WTC11 (cell line): ENCODE measurements at places on chromosomes 3 and 15. TPM values are rescaled to one million over a fixed set of nuclear protein-coding genes. Genes with fewer than 3 reads are reported as not detected.

GOLGA8B gene
- total RNA-seq = 29.0 to 40.1 TPM (median 38.3 TPM) in 3 replicates

DNA sequence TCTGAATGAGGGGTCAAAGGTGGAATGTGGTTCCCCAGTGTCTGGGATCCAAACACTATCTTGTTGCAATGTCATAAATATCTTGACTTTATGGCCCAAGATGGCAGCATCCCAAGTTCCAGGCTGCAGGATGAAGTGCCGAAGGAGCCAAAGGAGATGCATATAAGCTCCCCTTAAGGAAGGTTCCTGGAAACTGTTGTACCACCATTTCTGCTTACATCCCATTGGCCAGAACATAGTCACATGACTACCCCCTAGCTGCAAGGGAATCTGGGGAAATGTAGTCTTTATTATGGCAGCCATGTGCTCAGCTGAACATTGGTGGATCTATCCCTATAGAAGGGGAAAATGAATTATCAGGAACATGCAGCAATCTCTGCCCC lies 54.3 kb downstream of the BDH1 start:
- H3K27ac ChIP-seq = no peak overlapping the region
- peaks cover 7% of the 10 kb centered on the region for H3K36me3 ChIP-seq
- DNase-seq = no peak
- no peaks in the 10 kb centered on the region for H3K4me1 ChIP-seq
- H3K27me3 ChIP-seq = peaks cover 7% of the 10 kb centered on the region

THAP10 gene
- total RNA-seq = 2.6 to 3.6 TPM (median 3.4 TPM) in 3 replicates

GRCh38 chr3:186168976-186169375 lies 60.1 kb upstream of the ETV5 start:
- no peak overlapping the region for H3K27ac ChIP-seq
- H3K27me3 ChIP-seq = no peaks in the 10 kb centered on the region; the same call in 1 of the 2 replicates
- H3K36me3 ChIP-seq = no peaks in the 10 kb centered on the region
- H3K4me3 ChIP-seq = no peak overlapping the region
- no peaks in the 10 kb centered on the region for H3K4me1 ChIP-seq
- DNase-seq = no peak

GRCh38 chr3:49942651-49943050 lies 2.7 kb downstream of the RBM6 start:
- H3K36me3 ChIP-seq = peaks cover 12% of the 10 kb centered on the region
- H3K27ac ChIP-seq = no peak overlapping the region
- DNase-seq = no peak
- H3K4me1 ChIP-seq = peaks cover 8% of the 10 kb centered on the region
- H3K4me3 ChIP-seq = no peak overlapping the region

CFAP20DC gene
- total RNA-seq = 4.9 to 6.1 TPM (median 5.7 TPM) in 3 replicates

GRCh38 chr3:22959593-22959992 lies 243.5 kb upstream of the UBE2E2 start:
- H3K27ac ChIP-seq = no peak overlapping the region
- H3K27me3 ChIP-seq = no peaks in the 10 kb centered on the region
- no peak overlapping the region for H3K4me3 ChIP-seq
- no peaks in the 10 kb centered on the region for H3K36me3 ChIP-seq
- no peak for DNase-seq

GPR87 gene
- total RNA-seq = 0.16 TPM in 1 of 3 replicates, not detected in the others
